ENCODE measurements at places on chromosomes 1 and 21. TPM values are rescaled to one million over a fixed set of nuclear protein-coding genes. Genes with fewer than 3 reads are reported as not detected.

Gene PLD5
- total RNA-seq: 0.36 TPM

DNA sequence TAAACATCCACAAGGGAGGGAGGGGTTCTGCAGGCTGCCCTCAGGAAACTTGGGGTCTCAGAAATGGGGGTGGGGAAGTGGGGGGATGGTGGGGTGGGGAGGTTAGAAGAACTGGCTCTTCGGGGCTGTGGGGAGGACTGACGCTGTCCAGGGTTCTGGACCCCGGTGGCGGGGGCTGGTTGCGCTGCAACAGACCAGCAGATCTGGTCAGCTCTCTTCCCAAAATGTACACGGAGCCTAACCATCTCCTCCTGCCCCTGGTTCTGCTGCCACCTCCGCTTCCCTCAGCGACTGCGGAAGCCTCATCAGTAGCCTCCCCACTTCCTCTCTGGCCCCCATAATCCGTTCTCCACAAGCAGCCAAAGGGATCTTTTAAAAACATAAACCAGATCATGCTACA is 29.3 kb upstream of the C1QA start:
- no peak for DNase-seq

Gene CELA3A
- total RNA-seq: not detected

GRCh38 chr1:47555841-47556560 is 118.2 kb downstream of the FOXD2 start:
- no peak for DNase-seq

All from omental fat pad (tissue), 4 donors.